NCI-H1092 treated with DMSO at 0.1 percent for 48 hours (cell line): ENCODE measurements at places on chromosomes 7 and 10.

- DNase-seq = no peak
These were observed 139.5 kb downstream of the ST7 start for GRCh38 chr7:117092785-117093184.

- DNase-seq = no peak
These were observed 365.3 kb upstream of the RNF32 start for GRCh38 chr7:156275292-156275691.

DNA sequence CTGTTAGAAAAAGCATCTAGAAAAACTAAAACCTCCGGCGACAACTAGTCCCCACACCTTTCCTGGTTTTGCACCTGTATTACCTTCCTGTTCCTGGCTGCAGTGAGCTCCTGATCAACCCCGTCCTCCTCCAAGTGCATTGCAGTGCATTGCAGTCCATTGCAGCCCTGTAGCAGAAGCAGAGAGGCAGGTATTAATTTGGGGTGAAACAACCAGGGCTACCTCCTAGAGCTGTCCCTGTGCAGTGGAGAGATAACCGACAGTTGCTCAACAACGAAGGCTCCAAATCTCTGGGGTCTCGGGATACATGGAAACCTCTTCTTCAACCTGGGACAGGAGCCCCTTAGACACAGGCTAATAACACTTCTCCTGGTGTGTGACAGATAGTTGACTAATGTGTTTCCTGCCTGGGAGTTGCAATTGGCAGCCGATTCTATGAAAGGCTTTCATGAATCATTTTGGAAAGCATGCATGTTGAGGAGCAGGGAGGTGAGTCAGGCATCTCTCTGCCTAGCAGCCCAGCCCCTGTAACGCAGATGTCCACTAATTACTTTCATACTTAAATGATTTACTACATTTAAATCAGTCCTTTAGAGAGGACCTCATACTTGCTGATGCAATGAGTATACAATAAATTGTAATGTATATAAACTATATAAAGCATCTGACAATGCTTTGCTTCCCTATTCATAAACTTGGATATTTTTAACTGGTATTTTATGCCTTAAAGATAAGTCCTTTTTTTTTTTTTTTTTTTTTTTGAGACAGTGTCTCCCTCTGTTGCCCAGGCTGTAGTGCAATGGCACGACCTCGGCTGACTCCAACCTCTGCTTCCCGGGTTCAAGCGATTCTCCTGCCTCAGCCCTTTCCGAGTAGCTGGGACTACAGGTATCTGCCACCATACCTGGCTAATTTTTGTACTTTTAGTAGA lies 59.0 kb downstream of the PRR15 start:
- DNase-seq = no peak

DNA sequence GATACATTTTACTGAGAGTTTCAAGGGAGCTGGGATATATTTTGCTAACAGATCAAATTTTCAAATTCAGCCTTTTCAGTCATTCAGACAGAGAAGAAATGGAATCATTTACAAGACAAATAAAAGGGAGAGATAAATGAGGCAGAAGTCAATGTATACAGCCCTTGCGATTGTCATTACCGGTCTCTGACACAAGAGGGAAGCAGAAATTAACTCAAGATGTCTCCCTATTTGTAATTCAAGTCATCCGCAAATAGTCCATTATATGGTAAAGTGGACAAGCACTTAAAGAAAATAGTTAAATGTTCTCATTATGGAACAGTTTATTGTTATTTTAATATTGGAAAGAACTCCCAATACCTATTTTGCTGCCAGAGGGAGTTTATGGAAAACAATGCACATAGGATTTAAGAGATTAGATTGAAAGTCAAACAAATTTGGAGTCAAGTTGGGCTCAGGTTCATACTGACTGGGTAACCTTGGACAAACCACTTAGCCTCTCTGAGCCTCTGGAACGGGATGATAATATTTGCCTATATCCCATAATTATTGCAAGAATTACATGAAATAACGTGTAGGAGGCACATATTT lies 89.3 kb upstream of the PRKCQ start:
- peak; percentile 30 for DNase-seq

GRCh38 chr10:112304267-112304859 lies 21.2 kb downstream of the TECTB start:
- DNase-seq = no peak

DNA sequence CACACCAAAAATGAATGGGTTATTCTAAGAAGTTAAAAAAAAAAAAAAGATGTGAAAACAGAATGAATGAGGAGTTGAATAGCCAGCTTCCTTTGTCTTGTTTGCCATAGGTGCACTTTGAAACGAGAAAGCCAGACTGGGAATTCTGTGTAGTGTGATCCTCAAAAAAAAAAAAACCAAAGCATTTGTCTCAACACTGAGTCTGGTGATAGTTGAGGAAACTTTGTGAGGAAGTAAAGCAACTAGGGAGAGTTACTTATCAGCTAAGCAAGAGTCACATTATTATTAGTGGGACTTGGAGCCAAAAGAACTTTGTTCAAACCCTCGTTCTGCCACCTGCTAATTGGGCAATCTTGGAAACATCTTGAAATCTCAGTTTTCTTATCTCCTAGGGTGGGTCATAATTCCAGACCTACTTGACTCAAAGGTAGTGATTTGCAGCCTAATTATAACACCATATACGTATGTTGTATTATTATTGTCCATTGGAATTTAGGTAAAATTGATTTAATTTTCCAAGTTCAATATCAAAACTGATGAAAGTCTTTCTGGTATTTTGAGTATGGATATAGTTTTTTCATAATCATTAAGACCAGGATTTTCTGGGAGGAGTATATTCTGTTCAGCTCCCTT lies 99.8 kb upstream of the GJD4 start:
- DNase-seq = no peak

DNA sequence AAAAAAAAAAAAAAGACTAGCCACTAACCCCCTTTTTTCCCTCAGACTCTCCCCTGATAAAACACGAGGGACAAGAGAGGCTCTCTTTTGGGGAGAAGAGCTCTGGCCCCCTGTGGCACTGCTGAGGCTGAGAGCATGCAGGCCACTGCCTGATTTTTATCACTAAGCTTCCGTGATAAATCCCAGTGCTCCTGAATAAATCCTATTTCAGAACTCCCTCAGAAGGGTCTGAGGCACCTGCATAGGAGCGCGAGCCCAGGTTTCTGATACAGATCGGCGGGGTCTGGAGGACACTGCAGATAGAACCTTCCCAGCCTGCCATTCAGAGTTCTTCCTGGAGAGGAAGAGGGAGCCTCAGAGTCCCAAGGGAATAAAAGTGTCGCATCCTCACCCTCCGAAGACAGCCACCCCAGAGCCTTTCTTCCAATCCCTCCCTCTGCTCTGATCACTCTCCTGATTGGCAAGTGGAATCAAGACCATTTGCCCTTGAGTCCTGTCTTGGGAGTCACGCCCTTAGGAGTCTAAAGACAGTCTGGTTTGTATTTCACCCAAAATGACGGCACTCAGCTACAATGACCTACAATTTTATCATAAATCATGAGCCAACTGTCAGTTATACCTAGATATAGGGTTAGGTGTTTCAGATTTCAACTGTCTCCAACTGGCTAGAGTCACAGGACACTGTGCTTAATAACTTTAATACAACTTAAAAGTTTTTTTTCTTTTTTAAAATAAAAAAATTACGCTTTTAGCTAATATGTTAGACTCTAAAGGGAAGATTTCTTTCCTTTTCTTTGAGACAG lies 153.5 kb downstream of the RNF216 start:
- DNase-seq = no peak

GRCh38 chr10:132774181-132774901 lies 11.6 kb downstream of the NKX6-2 start:
- DNase-seq = no peak

DNA sequence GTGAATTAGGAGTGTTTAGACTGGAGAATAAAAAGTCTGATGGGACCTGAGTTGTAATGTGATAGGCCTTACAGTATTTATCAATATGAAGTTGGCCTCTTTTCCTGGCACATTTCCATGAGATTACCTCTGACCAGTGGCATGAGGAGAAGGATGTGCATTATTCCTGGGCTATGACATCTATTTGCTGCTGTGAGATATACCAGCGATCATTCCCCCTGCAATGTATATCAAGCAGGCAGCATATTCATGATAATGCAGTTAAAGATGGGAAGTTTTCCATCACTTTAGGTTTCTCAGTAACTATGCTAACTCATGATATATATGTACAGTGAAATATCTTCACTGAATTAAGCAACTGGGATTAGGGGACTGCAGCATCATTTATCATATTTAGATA lies 142.8 kb upstream of the MBL2 start:
- DNase-seq = no peak

- DNase-seq = no peak
These were observed 118.5 kb downstream of the OAT start for GRCh38 chr10:124300224-124300623.

GRCh38 chr10:6228010-6228511 lies 25.3 kb downstream of the PFKFB3 start:
- no peak for DNase-seq

- no peak for DNase-seq
These were observed 503.3 kb upstream of the NRP1 start for GRCh38 chr10:33837736-33838135.

DNA sequence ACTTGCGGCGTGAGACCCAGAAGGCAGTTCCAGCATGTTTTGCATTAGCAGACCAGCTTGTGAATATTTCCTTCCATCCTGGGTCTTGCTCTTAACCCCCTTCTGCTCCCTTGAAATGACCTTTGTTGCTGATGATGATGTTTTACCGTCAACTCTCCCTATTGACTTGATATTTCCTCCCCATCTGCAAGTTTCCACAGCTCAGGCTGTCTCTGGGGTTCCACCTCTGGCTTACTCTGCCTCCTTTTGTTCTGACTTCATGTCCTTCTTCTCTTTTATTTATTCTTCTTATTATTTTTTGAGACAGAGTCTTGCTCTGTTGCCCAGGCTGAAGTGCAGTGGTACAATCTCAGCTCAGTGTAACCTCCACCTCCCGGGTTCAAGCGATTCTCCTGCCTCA lies 17.2 kb downstream of the BAMBI start:
- no peak for DNase-seq

- DNase-seq = no peak
These were observed 106.8 kb downstream of the SRPK2 start for GRCh38 chr7:105281966-105282365.

DNA sequence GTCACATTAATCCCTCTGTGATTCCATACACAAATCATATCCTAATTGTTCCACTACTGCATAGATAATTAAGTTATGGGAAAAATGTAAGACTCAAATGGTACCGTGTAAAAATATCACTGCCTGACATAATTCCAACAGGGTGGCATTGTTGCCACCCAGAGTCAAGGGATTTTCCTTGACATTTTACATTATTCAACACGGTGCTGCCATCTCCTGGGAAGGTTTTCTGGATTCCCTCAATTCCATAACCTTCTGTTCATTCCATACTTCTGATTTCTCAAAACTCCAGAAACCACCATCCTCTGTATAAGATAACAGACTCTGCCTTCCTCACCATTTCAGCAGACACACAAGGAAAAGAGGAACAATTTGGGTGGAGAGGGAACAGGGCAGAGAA lies 495.9 kb downstream of the XPNPEP1 start:
- DNase-seq = no peak

DNA sequence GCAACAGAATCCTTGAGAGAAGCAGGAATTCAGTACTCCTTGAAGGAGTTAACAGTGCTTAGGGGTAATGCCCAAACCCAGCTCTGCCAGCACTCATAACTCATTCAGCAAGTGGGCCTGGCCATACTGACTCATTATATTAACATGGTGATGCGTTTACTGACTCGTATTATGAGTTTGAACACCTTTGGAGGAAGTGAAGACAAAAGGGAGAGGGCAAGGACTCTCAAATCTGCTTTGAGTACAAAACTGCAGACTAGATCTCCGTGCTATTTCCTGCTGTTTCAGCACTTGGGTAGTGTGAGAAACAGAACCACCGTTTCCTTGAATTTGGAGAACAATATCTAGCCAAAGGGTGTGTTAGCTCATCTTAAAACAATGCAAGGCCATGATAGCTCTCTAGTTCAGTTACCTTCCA lies 30.8 kb downstream of the SLC16A9 start:
- DNase-seq = no peak

DNA sequence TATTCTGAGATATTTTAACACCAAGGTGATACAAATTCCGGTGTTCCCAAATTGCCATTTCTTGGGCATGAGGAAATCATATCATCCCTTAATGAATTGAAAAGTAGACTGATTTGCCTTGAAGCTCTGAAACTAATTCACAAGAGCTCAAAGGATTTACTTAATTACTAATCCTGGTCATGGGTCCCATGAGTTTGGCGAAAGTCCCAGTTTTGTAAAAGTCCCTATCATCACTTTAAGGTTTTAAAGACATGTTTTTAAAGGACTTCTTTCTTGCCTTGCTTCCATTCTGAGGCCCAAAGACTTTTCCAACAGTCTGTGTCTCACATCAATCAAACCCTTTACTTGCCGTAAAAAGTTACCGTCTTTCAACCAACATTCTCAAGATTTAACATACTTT lies 377.9 kb downstream of the DNAJB9 start:
- no peak for DNase-seq

DNA sequence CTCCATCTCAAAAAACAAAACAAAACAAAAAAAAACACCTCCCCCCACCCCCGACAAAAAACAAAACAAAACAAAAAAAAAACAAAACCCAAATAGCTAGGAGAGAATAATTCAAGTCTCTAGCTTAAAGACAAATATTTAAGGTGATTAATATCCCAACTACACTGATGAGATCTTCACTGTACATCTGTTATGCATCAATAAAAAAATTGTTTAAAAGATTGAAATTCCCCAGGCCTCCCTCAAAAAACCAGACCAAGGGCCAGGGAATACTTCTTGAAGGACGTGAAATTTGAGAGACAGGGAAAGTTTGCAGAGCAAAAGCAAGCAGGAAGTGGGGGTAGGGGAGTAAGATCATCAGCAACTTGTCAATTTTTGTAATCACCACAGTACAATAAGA lies 232.6 kb downstream of the REEP3 start:
- DNase-seq = no peak

DNA sequence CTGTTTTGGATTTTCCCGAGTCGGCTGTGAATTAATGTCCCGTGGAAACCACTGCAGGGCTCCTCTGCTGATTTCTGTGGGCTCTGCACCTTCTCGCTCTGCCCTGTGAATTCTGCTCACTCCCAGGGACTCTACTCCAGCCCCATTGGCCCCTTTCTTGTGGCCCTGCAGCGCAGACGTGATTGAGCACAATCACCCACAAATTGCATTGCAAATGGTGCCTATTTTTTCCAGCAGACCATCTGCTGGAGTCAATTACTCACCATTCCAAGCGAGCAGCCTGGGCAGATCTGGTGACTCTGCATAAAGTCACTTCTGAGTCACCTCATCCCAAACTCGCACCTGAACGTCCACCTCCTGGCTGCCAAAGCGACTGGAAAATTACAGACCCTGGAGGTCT lies 235.8 kb downstream of the PAXIP1 start:
- no peak for DNase-seq

GRCh38 chr7:45591101-45591906 lies 17.1 kb downstream of the ADCY1 start:
- DNase-seq = no peak

DNA sequence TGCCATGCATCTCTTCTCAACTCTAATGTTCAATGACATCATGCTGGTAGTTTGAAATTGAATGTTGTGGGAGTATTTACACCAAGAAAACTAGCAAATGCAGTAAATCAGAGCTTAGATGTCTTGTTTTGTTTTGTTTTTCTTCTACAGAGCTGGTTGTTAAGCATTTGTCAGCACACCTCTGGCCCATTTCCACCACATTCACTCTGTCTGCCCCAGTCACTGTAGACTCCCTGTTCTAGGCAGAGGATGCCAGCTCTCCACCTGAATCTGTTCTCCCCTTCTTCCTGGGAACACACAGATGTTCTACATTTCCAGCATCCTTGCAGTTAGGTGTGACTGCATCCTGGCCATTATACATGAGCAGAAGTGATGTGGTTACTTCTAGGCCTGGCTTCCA lies 4.1 kb upstream of the ARHGAP22 start:
- no peak for DNase-seq
